SW 1271 (cell line): ENCODE measurements at places on chromosomes 4 and X.

DNA sequence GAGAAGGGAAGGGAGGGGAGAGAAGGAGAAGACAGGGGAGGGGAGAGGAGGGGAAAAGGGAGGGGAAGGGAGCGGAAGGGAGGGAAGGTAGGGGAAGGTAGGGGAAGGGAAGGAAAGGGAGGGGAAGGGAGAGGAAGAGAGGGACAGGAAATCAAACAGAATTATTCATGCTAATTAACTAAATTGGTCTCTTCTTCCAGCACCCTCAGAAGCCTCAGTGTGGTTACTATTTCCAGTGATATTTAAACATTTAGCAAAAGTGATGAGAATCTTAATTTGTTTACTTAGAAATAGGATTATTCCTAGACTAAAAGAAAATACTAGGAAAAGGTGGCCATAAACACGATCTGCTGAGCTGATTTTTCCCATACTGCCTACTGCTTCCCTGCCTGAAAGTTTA lies 193.1 kb upstream of the CPEB2 start:
- DNase-seq = no peak

DNA sequence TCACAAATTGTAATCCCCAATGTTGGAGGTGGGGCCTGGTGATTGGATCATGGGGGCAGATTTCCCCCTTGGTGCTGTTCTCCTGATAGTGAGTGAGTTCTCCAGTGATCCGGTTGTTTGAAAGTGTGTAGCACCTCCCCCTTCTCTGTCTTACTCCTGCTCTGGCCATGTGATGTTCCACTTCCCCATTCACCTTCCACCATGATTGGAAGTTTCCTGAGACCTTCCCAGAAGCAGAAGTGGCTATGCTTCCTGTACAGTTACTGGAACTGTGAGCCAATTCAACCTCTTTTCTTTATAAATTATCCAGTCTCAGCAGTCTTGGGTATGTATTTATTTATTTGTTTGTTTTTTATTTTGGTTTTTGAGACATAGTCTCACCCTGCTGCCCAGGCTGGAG lies 143.2 kb downstream of the CPE start:
- DNase-seq = no peak

GRCh38 chr4:155322782-155323181 lies 54.0 kb downstream of the MAP9 start:
- DNase-seq = no peak

DNA sequence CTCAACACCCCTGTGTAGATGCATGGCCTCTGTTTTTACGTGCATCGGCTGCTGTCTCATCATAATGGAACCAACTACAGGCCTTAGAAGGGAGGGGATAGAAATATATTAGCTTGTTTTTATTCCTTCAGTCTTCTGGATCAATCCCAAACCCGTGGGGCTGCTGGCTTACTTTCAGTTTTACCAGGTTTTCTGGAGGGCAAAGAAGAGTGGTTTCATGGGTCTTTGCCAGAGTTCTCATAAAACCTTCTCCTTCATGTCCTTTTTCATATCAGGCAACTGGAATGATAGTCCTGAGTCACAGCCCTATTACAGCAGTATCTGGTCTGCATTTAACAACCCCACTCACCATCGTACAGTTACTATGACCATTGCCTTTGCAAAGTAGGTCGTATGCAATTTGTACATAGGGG lies 34.6 kb downstream of the PPP2R2C start:
- DNase-seq = no peak

GRCh38 chr4:78418406-78418805 lies 133.2 kb upstream of the ANXA3 start:
- DNase-seq = no peak

GRCh38 chr4:147760695-147761094 lies 28.8 kb downstream of the ARHGAP10 start:
- DNase-seq = no peak

- DNase-seq = no peak
Measured at GRCh38 chr4:113145147-113145518, 95.7 kb downstream of the ANK2 start.
